SHP77 (cell line): ENCODE measurements at places on chromosomes 6 and 20.

GRCh38 chr6:95286874-95287273 is 290.5 kb upstream of the MANEA start:
- no peak for DNase-seq

DNA sequence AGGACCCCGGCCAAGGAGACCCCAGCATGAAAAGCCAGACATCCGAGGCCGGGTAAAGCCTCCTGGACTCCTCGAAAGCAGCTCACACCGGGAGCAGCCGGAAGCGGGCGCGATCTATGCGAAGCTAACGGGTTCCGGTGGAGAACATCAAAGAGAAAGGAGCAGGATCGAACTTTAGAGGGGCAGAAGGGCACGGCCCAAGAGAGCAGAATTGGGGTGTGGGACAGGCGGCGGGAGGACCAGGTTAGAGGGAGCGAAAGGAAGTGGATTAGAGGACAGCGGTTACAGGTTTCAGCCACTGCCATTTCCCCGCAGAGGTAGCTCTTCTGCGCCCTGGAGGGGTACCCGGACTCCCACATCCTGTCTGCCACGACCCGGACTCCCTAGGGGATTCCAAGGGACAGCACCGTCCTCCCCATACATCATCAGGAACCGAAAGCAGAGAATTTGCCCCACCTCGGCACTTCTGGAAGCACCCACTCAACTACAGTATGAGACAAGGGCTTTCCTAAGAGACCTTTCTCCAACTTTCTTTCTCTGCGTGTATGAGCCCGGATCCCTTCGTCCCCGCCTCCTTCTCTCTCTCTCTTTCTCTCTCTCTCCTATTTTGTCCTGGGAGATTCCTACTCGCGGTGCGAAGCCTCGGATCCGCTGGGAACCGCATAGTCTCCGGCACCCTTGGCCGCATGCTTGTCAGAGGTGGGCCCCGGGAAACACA is 507 bp upstream of the VGLL2 start:
- DNase-seq: no peak

DNA sequence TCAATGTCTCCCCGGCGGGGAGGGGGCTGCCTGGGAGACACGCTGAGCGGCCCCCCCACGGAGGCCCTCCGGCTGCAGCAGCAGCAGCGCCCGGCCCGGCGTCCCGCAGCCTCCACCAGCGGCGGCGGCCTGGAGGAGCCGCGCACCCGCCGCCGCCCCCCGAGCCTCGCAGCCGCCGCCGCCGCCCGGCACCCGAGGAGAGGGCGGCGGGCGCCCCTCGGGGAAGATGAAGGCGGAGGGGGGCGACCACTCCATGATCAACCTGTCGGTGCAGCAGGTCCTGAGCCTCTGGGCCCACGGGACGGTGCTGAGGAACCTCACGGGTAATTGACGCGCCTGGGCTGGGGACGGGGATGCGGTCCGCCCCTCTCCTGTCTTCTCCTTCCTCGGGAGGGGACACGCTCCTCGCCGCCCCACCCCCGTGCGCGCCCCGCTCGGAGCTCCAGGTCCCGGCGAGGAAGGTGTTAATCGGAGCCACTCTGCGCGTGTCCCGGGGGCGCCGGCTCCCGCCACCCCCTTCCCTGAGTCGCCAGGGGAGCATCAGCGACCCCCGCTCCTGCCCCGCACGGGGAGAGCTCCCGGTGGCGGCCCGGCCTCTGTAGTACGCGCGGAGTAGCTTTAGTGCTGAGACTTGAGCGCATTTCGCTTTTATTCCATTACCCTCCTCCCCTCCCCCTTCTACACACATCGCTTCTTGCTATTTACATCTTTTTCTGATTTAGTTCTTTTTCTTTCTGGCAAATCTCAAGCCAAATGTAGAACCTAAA is 686 bp downstream of the TMEM170B start:
- DNase-seq: peak; percentile 28

DNA sequence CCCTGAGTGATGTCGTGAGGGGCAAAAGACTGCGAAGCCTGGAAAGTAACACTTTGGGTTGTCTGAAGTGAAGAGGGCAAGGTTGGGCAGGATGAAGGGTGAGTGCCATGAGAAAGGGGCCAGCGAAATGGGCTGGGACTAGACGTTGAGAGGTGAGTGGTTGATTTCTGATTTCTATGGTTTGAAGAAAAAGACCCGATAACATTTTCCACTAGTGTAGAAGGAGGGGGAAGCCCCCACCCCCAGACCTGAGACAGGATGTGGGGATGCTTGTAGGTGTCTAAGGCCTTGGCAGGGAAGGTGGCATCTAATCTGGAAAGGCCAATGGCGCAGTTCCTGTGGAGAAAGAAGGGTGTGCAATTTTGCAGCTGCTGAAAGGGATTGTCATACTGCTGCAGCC is 25.3 kb upstream of the KIF3B start:
- DNase-seq: no peak

- DNase-seq: no peak
Observed at GRCh38 chr6:38632490-38632889, 7.2 kb downstream of the BTBD9 start.

GRCh38 chr6:169800116-169800667 is 48.8 kb downstream of the ERMARD start:
- DNase-seq: no peak

DNA sequence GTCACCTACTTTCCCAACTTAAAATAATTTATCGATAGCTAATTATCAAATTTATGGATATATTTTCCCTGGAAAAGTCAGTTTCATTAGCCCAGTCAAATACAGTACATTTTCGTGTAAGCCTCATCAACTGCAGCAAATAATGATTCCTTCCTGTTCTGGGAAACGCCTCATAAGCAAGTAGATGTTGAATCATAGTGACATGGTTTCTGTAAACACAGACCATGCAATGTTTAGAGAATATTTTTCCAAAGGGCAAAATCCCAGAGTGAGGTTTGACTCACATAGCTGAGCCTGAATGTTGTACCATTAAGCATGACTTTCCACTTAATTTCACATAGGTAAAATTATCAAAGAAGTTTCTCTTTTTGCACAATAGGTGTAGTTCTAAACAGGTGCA is 16.7 kb upstream of the VNN1 start:
- no peak for DNase-seq

DNA sequence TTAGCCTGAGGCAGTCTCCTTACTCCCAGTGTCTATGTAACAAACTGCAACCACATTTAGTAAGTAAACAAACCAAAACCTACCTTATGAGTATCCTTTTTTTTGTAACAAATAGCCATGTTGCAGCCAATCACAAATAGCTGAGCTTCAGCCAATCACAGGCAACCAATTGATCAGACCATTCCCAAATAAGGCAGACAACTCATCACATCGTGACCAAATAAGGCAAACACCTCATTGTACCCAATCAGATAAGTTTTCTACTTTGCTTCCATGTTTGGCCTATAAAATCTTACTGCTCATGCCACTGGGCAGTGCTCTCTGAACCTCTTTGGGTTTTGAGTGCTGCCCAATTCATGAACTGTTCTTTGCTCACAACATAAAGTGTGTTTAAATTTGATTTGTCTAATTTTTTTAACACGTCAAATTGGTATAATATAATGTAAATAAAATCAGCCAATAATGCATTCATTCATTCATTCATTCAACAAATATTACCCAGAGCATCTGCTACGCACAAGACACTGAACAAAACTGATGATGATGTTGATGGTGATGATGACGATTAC is 117.8 kb downstream of the BCAS1 start:
- DNase-seq: no peak

DNA sequence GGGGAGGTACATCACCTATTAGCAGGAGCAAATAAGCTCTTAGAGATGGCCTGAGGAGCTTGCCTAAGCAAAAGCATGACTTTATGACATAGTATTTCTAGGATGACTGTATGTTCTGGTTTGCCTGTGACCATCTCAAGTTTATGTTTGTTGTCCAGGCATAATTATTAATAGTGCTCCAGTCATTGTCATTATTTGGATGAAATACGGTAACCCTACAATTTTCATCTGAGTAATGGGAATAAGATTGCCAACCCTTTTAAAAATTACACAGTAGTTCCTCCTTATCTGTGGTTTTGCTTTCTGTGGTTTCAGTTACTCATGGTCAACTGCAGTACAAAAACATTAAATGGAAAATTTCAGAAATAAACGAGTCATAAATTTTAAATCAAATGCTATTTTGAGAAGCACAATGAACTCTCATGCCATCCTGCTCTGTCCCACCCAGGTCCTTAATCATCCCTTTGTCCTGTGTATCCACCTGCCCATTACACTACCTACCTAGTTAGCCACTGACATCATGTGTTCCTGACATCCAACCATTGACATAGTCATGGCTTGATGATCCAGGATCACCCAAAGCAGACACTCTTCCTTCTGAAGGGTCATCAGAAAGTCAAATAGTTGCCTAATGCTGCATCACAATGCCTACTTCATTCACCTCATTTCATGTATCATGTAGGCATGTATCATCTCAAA is 27.0 kb upstream of the TFB1M start:
- no peak for DNase-seq

- no peak for DNase-seq
Observed at GRCh38 chr6:90905351-90905750, 318.5 kb upstream of the MAP3K7 start.

- no peak for DNase-seq
Observed at GRCh38 chr20:19945732-19946670, 71.2 kb upstream of the NAA20 start.

DNA sequence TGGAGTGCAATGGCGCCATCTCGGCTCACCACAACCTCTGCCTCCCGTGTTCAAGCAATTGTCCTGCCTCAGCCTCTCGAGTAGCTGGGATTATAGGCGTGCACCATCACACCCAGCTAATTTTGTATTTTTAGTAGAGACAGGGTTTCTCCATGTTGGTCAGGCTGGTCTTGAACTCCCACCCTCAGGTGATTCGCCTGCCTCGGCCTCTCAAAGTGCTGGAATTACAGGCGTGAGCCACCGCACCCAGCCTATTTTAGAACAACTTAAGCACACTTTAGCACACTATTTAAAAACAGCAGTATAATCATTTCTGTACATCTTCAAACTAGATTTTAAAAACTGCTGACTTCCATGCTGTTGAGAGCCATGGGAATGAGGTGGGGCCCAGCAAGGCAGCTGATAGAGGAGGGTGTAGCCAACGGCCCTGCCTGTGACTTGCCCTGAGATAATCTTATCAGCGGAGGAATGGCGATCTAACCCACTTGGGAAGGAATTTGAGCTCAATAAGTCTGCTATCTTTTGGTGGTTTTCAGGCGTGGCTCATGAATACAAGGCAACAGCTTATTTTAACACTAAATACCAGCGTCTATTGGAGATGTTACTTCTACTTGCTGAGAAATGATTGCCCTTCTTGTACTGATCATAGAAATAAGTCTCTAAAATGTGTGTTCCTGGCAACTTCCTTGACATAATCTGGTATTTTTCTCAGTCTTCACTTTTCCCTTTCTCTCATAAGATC is 12.1 kb downstream of the ZDHHC14 start:
- no peak for DNase-seq

DNA sequence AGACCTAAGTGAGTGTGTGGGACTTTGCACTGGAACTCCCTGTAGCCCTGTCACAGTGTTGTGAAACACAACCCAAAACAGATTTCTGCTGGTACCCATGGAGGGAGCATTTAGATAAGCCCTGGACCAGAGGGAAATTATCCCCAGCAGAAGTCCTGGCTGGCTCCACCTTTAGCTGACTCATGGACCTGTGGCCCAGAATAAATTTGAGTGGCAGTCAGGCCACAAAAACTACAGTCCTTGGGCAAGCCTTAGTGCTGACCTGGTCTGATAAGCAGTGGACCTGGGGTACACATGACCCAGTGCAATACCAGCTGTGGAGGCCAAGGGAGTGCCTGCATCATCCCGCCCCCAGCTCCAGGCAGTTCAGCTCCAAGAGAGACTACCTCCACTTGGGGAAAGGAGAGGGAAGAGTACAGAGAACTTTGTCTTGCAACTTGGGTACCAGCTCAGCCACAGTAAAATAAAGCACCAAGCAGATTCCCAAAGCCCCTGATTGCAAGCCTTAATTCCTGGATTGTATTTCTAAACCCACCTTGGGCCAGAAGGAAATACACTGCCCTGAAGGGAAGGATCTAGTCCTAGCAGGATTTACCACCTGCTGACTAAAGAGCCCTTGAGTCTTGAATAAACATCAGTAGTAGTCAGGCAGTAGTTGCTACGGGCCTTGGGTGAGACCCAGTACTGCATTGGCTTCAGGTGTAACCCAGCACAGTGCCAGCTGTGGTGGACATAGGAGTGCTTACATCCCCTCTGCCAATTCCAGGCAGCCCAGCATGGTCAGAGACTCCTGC is 140.4 kb upstream of the COL21A1 start:
- DNase-seq: peak; percentile 87

GRCh38 chr20:11799281-11799684 is 118.4 kb upstream of the BTBD3 start:
- no peak for DNase-seq

DNA sequence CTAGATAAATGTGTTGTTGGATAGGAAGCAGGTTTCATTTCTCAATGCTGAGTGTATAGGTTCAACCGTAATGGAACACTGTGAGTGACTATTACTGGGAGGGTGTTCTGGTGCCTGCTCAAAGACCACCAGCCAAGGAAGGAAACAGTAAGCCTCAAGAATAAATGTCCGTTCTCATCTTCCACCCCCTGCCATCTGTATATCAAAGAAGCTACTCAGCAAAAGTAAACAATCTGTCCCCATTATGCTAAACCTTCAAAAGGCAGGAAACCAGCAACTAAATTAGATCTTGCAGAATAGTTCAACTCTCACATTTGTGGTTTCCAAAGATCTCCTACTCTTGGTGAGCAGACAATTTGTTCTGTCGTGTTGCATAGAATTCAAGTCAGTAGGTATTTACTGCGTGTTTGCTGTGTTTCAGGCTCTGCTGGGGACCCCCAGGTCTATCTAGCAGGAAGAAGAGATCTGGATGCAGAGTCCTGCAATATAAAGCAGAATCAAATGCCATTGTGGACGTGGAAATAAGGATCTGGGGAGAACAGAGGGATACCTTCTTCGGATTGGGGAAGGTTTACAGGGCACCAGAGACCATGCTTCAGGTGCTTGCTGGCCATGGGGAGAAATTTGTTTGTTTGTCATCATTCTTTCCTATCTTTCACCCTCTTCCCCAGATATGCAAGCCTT is 87.3 kb downstream of the SCML4 start:
- no peak for DNase-seq

GRCh38 chr6:142850679-142851423 is 94.1 kb downstream of the HIVEP2 start:
- DNase-seq: peak; percentile 12

- no peak for DNase-seq
Observed at GRCh38 chr6:136344420-136344819, 54.8 kb upstream of the BCLAF1 start.

DNA sequence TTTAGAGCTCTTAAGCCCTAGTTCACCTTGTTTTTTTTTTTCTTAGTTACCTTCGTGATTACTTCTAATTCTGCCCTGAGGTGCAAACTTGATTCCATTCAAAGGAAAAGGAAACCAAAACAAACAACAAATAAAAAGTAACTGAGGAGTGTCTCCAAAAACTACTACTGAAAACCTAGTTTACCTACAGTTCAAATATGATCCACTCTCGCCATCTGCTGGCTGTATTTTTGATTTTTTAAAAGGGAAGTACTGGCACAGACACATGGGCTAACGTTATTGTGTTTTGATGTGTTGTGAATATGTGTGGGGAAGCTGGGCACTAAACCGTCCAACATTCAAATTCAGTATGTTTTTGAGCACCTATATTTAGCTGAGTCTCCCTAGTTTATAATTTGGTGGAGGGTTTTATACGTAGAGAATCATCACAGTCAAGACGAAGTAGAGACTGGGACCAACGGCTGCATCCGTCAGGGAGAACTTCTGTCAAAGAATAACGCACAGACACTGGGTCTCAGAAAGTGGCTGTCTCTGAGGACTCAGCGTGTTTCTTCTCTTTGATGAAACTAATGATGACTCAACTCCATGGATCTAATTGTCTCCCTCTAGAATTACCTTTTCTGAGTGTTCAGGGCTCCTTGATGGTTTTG is 373.5 kb upstream of the BTBD3 start:
- peak; percentile 65 for DNase-seq
